Omental fat pad (tissue), 4 donors: ENCODE measurements at places on chromosomes 7 and 10. TPM values are rescaled to one million over a fixed set of nuclear protein-coding genes. Genes with fewer than 3 reads are reported as not detected.

DNA sequence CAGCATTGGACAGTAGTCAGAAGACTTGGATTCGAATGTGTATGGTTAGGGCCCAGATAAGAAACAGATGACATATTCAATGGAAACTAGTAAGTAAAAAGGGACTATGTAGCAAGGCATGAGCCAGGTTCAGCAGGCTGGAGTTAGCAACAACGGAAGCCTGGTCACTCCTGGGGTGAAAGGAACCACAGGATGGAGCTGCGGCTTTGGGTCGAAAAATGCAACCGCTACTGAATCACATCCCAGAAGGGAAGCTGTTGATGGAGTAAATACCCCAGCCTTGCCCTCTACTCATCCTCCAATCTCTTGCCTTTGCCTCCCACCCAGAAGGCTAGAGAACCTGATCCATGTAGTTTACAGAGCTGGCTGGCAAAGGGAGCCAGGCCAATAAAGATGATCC, 37.5 kb upstream of the EGR2 start:
- no peak for DNase-seq

HOXA3 gene
- total RNA-seq: 4.5 TPM

GRCh38 chr10:58667658-58668310, 155.1 kb downstream of the BICC1 start:
- no peak for DNase-seq

DNA sequence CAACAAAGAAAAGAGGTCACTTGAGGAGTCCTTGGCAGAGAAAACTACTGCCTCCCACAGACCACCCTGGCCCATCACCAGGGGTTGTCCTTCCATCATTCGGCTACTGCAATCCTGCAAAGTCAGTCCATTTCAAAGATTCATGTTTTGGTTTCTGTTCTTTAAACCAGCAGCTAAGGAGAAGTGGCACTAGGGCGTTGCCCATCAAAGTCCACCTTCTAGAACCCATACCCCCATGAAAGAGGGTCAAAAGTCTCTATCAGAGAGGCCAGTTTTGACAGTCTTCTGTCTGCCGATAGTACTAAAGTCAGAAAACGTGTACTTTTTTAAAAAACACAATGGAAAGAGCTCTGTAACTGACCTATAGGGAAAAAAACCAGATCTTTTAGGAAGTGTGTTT, 14.4 kb downstream of the CCDC6 start:
- DNase-seq: no peak

ANLN gene
- 2.7 TPM for total RNA-seq

GIMAP8 gene
- 15.2 TPM for total RNA-seq

IL6 gene
- 17.7 TPM for total RNA-seq

DNA sequence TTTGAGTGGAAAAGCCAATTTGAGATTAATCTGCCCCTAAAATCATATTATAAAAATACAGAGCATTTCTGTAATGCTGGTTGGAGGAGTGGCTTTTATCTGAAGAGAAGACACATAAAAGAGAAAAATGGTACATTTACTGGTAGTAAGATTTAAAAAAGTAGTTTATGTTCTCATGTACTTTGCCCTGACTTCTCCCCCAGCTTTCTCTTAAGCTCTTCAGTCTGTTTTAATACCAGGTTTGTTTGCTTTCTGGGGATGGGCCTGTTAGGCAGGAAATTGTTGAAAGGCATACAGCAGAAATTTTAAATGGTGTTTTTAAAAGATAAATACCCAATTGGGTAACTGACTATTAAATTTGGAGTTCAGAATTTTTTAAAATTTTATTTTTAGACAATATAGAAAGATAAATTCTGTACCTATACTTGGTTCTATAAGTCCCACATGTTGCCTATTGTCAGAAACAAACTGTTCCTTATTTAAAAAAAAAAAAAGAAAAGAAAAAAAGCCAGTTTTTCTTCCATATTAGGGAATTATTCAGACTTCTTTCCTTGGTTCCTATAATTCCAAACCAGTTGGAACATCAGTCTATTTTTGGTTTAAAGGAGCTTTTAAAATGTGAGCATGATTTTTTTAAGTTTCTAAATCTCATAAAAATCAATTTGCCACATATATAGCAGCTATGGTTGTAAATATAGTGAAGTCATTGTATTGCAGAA, 136.6 kb downstream of the ARID5B start:
- DNase-seq: no peak

DNA sequence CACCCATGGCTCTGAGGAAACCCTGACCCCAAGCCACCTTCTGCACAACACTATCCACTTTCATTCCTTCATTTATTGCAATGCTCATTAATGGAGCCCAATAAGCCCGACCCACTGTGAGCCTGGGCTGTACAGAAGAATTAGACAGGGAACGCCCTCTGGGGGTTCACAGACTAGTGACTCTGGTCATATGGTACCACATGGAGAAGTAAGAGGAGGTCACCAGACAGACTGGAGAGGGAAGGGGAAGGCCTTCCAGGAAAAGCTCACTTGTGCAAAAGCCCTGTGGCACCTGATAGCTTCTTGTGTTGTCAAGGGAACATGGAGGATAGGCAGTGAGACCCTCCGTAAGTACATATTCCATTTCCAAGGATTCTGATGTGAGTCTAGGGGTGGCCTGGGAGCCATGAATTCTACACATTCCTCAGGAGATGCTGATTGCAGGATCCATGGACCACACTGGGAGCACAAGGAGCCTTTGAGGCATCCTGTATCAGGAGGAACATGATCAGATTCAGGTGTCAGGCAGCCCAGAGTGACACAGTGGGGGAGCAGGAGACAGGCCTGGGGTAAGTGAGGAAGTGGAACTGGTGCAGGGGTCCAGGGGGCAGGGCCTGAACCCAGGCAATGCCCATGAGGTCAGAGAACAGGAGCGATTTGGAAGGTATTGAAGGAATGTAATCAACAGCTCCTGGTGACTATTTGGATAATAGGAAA, 19.9 kb downstream of the TMEM72 start:
- DNase-seq: no peak

CCAR1 gene
- total RNA-seq: 53.3 TPM

TMEM26 gene
- total RNA-seq: 0.95 TPM

PRR15 gene
- total RNA-seq: 2.7 TPM

GRCh38 chr7:50812841-50813475, 30.3 kb upstream of the GRB10 start:
- peak; percentile 54 for DNase-seq

GRCh38 chr10:132809232-132810140, 23.5 kb upstream of the NKX6-2 start:
- DNase-seq: no peak

ADIRF gene
- total RNA-seq: 829 TPM

GRCh38 chr10:34205452-34205851, 609.6 kb downstream of the PARD3 start:
- no peak for DNase-seq

DNA sequence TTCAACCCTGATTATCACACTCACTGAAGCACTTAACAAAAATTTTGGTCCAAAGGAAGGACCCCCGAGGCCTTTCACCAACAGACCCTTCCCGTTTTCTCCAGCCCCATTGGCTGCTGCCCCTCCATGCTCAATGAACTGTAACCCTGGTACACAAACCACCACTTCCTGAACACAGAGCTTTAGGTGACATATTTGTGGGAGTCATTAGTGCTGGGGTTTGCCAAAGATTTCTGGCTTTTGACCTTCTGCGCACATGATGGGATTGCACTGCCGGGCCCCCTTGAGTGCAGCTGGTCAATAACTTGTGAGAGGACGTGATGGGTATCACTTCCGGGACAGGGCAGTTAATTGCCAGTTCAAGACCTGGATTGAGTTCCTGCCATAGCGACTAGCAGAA, 9.0 kb upstream of the CAMK1D start:
- DNase-seq: no peak

DNA sequence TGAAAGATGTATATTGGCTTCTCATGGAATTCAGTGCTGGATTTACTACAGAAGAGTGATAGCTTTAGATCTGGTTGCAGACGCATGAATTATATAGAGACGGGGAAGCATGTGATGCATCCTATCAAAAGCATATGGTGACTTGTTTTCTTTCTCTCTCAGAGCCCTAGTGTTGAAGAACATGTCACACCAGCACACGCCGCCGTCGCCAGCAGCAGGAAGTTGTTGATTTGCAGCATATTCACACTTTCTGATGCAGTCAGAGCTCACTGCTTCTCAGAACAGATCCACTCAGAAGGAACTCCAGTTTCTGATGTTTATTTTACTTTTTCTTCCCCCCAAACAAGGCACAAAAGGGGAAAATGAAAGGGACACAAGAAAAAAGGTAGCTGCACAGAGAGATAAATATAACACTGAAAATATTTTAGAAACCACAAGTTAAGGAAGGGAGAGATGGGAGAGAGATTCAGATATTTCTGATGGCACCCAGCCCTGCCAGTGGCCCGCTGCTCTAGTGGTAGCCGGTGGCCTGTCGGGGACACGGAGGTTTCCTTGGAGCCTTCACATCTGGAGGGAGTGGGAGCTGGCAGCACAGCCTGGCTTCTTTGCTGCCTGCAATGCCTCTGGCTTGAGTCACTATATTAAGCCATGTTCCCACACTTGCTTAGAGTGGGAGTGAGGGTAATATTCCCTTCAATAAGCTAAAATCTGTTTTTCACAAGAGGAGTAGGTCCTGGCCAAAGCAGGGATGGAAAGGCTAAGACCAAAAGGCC, 123.2 kb downstream of the NRP1 start:
- DNase-seq: no peak

GRCh38 chr7:96998333-96998732, 7.0 kb upstream of the DLX6 start:
- no peak for DNase-seq
